ENCODE measurements at places on chromosomes 12 and 14.
A peak's percentile ranks its signal among the peaks of the same experiment; 100 is the strongest.

DNA sequence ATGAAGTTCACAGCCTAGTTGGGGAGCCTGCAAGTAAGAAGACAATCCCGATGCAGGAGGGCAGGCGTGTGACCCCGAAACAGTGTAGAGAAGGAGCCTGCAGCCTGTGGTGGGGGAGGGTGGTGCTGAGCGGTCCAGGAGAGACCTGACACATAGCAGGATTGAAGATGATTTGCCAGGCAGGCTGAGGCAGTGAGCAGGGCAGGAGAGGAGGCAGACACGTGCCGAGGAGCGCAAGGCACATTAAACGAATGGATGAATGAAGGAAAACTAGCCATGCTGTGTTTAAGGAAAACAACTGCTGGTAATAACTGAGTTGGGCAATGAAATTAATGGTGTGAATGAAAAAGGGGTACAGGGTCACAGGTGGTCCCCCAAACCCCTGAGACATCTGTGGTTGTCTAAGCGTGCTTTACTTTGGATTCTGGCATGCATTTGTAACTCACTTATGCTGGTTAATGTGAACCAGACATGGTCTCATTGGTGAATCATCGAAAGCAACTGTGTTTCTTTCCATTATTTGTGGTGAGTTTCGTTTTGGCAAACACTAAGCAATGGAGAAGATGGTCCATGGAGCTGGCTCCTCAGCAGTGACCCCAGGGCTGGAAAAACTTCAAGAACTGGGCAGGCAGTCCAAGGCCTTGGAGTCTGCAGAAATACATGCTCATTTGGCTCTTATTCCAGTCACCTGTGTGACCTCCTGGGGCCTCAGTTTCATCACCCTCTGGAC lies 96.9 kb upstream of the EVL start:
- DNase-seq: peak; percentile 29

DNA sequence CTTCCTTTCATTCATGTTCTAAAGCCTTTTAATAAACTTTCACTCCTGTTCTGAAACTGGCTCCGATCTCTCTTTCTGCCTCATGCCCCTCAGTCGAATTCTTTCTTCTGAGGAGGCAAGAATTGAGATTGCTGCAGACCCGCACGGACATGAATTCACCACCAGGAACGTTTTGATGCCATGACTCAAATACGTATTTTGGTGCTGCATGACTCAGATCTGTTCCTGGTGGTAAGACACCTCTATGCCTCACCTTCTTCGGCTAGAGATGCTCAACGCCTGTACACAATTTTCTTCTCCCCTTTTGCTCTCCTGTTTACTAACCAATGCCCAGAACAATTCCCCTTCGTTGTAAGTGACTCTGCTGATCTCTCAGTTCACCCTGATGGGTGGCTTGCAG lies 52.0 kb upstream of the RIMBP2 start:
- no peak for DNase-seq

DNA sequence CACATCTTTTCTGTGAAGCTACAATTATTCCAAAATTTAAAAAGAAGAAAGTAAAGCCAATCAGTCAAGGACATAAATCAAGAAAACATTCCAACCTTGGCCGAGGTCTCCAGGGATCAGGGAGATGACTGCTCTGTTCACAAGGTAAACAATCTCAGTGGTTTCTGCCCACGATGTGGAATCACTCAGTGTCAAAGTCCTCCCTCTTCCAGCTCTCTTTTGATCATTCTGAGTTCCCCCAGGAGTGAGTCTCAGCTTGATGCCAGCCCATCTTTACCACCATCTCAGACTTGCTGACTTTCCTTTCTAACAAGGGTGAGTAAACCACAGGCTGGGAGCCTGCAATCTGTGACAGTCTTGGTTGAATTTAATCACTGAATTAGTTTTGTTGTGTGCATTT lies 4.8 kb upstream of the SERPINA9 start:
- DNase-seq: no peak

DNA sequence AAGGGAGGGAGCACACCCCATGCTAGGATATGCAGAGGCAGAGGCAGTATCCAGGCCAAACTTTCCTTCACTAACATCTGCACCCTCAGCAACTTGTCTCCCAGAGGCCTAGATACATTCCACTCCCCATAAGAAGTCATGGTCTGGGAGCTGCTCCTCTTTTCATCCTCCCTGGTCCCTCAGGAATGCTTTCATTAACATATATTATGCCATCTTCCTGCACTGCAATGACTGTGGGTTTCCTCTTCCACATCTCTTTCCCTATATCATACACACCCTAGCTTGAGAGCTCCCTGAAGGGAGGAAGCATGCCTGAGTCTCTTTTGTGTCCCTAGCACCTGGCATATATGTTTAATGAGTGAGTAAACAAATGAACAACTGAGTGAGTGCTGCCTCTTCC lies 8.6 kb downstream of the DDN start:
- no peak for DNase-seq

DNA sequence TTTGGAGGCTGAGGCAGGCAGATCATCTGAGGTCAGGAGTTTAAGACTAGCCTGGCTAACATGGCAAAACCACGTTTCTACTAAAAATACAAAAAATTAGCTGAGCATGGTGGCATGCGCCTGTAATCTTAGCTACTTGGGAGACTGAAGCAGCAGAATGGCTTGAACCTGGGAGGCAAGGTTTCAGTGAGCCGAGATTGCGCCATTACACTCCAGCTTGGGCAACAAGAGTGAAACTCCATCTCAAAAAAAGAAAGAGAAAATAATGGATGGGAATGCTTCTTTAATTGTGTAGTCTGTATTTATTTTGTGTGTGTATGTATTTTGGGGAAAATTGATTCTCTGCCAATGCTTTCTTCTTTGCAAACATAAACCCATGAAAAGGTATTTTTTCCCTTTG lies 32.5 kb downstream of the SRGAP1 start:
- DNase-seq: no peak

DNA sequence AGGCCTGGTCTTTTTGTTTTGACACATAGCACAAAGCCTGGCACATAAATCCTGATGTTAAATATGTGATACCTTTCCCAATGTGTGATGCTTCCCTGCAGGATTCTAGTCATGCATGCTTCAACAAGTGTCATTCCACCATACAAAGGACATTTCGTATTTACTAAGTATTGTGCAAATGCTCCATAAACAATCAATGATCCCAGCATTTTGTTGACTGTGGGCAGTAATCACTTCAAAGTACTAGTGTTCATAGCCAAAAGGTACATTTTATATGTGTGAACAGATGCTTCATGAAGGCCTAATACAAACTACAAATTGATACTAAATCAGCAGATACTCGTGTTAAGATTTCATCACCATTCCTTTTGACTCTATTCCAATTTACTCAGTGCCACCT lies 4.4 kb downstream of the CCNB1IP1 start:
- DNase-seq: no peak

DNA sequence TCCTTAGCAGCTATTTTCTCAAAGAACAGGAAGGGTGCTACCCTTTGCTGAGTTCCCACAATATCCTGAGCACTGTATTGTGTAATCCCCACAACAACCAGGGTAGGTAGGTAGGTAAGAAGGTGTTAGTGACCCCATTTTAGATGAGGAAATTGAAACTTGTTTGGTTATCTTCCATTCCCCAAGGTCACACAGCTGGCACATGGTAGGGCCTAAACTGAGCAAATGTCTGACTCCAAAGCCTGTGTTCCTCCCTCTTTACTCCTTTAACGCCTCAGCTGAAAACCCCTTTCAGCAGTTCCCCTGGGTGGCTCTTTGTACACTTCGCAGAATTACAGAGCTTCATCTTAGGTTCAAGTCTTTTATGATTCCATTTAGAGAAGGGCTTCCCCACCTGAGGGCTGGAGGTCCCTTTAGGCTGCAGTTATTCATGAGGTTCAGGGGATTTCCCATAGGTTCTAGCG lies 26.5 kb upstream of the RIC8B start:
- DNase-seq: no peak

- DNase-seq: no peak
Observed at GRCh38 chr14:37595809-37596621, 586 bp downstream of the TTC6 start.

GRCh38 chr12:74539765-74540526 lies 2.3 kb downstream of the ATXN7L3B start:
- DNase-seq: no peak

DNA sequence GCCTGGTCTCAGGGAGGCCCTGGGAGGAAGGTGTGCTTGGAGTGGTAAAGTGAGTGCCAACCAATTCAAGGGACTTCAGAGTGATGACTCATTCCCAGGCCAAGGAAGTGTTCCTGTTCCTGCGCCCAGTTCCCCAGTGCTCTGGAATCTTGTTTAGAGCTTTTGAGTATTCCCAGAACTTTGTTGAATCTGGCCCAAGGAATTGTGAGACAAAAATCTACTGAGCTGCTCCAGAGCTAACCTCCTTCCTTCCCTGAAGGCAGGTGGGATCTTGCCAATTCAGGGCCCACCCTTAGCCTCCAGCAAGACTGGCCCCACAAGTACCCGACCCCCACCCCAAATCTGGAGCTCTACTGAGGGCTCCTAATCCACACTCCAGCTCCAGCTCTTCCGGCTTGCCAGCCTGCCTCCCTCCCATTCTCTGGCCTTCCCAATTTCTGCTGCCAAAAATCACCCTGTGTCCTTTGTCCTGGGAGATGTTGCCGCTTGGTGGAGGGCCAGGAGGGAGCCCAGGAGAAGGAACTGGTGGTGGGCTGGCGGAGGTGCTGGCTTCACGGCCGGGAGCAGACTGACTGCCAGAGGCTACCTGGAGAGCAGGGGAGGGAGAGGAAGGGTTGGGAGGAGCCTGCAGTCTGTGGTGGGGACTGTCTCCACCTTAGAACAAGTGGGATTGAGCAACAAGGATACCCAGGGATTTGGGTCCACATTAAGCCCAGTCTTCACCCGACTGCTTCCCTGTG lies 2.0 kb upstream of the ATN1 start:
- no peak for DNase-seq

DNA sequence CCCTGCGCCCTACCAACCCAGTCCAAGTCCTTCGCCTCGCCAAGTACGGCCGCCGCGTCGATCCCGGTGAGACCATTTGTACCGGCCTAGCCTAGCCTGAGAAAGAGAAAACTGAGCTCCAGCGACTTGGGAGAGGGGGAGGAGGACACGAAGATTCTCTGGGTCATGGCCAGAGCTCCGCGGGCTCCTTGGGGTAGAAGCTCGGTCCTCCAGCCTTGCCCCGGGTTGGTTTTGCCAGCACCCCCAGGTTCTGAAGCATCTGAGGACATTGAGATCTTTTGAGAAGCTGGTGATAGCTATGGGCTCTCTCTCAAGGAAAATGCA lies 7.3 kb downstream of the LHX5 start:
- DNase-seq: no peak

- DNase-seq: no peak
Observed at GRCh38 chr14:29892327-29892726, 35.3 kb downstream of the PRKD1 start.

DNA sequence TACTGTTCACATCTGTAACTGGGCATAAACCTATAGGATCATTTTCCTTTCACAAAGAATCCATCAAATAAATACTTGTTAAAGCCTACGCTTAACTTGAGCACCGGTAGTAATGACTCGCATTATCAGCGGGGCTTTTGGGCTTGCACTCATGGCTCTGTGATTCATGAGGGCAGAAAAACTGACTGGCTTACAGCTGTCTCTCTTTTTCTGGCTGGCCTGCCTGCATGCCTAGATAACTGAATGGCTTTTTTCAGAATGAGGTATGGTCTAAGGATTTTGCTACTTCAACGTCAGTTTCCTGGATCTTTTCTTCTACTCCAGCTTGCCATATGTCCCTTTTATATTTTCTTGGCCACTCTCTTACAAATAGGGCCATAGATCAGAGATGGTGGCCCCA lies 531.1 kb downstream of the NRXN3 start:
- DNase-seq: no peak
